ENCODE measurements at places on chromosomes 6 and 20. TPM values are rescaled to one million over a fixed set of nuclear protein-coding genes. Genes with fewer than 3 reads are reported as not detected.
A peak's percentile ranks its signal among the peaks of the same experiment; 100 is the strongest.

SLC17A9 gene
- total RNA-seq, result 4.9 TPM

MCHR2 gene
- not detected for total RNA-seq

SRSF3 gene
- total RNA-seq, result 86.4 TPM

ACTL10 gene
- 4.0 TPM for total RNA-seq

FRK gene
- total RNA-seq, result 9.1 TPM

PTK6 gene
- total RNA-seq, result 3.0 TPM

PAK5 gene
- total RNA-seq, result 0.52 TPM

TULP1 gene
- not detected for total RNA-seq

NT5E gene
- 4.0 TPM for total RNA-seq

ULBP2 gene
- not detected for total RNA-seq

LGSN gene
- under 0.01 TPM for total RNA-seq

DNA sequence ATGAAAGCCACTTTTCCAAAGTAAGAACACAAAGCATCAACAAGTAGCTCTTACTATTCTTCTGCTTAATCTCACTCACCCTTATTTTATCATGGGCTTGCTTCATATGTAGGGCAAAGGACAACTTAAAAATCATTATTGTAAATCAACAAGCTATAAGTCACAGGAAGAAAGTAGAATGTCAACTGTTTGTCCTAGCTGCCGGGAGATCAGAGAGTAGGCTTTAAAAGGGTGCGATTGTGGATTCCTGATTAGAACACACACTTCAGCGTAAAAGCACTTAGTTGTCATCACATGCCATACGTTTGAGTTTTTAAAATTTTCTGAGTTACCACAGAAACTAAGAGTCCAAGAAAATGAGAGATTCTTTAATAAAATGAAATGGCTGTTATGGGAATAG lies 44.4 kb upstream of the NHSL1 start:
- DNase-seq, result no peak

- peak; percentile 28 for DNase-seq
Measured at GRCh38 chr6:109073344-109074132, 21.1 kb downstream of the SESN1 start.

DNA sequence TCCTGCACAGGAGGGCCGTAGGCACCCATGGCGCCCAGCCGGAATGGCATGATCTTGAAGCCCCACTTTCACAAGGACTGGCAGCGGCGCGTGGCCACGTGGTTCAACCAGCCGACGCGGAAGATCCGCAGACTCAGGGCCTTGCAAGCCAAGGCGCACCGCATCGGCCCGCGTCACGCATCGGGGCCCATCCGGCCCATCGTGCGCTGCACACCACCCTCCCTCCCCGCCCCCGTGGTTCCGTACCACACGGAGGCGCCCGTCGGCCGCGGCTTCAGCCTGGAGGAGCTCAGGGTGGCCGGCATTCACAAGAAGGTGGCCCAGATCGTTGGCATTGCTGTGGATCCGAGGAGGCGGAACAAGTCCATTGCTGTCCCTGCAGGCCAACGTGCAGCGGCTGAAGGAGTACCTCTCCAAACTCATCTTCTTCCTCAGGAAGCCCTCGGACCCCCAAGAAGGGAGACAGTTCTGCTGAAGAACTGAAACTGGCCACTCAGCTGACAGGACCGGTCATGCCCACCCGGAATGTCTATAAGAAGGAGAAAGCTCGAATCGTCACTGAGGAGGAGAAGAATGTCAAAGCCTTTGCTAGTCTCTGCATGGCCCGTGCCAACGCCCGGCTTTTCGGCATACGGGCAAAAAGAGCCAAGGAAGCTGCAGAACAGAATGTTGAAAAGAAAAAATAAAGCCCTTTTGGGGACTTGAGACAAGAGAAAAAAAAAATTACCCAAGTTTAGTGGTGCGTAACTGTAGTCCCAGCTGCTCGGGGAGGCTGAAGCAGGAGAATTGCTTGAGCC lies 9.9 kb upstream of the NCOA5 start:
- DNase-seq, result no peak

GRCh38 chr6:122620902-122621301 lies 10.7 kb downstream of the PKIB start:
- DNase-seq, result no peak

GRCh38 chr6:3748208-3749066 lies 3.1 kb downstream of the PXDC1 start:
- peak; percentile 64 for DNase-seq

- DNase-seq, result no peak
Measured at GRCh38 chr6:119738425-119738824, 388.9 kb upstream of the MAN1A1 start.

GRCh38 chr6:134324141-134324540 lies 6.2 kb upstream of the SGK1 start:
- no peak for DNase-seq

- DNase-seq, result no peak
Measured at GRCh38 chr20:49987015-49987867, 4.5 kb downstream of the SNAI1 start.

- DNase-seq, result no peak
Measured at GRCh38 chr20:62141397-62142251, 1.6 kb downstream of the PSMA7 start.

DNA sequence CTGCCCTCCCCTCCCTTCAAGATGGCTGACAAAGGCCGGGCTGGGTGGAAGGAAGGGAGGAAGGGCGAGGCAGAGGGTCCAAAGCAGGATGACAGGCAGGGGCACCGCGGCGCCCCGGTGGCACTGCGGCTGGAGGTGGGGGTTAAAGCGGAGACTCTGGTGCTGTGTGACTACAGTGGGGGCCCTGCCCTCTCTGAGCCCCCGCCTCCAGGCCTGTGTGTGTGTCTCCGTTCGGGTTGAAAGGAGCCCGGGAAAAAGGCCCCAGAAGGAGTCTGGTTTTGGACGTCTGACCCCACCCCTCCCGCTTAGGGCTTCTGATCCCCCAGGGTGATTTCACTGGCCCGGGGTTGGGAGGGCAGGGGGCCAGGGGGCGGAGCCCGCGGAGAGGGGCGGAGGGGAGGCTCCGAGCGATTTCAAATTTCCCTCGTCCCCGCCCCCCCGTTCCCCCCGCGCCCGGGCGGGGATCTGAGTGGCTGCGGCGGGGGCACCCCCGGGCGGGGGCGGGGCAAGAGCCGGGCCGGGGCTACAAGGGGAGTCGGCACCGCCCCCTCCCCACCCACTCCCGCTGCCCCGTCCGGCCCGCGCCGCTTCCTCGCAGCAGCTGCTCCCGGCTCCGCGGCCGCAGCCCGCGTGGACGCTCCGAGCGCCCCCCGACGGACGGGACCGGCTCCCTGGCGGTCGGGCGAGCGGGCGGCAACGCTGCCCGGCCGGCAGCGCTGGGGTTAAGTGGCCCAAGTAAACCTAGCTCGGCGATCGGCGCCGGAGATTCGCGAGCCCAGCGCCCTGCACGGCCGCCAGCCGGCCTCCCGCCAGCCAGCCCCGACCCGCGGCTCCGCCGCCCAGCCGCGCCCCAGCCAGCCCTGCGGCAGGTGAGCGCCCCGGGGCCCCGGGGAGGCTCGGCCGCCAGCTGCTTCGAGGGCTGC lies at the start of gene DNMT3B:
DNMT3B (plus strand) TSS at position 555 of the 923 bp plus-strand sequence. CDS start 17,939 bp downstream, outside the sequence.
- DNase-seq, result peak; percentile 88

DNA sequence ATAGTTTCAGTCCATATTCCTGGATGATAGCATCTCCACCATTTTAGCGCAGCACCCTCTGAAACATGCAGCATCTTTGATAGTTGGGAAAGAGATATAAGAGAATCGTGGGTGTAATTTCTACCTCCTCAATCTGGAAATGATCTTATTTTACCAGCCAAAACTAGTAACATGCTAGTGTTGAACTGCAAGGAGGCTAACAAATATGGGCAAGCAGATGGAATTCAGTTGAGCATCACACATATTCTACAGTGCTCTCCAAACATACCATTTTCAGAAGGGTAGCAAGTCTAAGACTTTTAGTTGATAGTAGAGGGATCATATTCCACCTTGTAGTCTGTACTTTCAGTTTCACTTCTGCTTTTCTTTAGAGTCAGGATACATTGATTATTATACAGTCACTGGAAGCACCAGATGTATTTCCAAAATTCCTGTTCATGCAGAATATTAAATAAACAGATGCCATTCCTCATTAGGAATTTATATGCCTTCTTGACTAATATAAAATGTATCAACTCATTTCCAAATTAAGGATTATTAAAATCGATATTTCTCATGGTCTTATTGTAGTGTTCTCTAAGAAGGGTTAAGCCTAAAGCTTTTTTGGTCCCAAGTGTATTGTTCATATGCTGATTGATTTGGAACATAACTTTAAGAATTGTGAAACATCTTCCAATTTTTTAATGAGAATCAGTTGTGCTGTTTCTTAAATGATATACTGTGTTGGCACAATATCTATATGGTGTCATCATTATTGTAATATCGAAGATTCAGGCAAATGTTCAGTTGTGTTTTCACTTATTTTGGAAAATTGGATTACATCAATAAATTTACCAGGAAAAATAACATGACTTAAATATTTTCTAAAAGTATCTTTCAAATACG lies 362.0 kb downstream of the CENPW start:
- DNase-seq, result no peak

DNA sequence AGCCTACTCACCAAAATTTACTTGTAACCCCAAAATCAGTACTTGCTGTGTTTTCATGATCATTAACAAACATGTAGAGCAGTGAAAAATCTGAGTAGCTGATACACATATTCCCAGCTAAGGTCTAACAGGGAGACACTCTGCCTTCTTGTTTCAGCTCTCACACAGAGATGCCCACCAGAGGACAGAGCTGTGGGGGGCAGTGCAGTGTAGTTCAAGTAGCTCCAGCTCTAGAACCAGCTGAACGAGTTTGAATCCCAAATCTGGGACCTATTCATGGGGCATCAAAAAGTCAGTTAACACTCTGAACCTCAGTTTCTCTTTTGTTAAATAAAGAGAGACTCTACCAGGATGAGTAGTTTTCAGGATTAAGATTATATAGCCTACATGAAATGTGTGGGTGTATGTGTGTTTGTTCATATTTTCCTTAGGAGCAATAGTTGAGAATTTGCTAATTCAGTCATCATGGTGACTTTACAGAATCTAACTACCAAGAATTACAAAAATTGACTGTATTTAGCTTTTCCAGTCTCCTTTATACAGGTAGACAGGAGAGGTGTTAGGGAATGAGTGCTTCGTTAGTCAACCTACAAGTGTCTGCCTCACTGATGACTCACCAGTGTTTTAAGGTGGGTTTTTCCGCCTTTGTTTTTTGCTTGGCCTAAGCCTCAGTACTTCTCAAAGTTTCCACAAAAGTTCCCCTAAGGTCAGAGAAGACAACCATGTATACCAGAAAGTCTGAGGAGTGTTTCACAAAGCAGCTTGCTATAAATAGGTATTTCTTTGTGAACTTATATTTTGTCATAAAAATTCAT lies 164.0 kb upstream of the RUNX2 start:
- no peak for DNase-seq

GRCh38 chr20:18588574-18588933 lies 700 bp downstream of the DTD1 start:
- DNase-seq, result no peak

- DNase-seq, result no peak
Measured at GRCh38 chr6:138645976-138646640, 127.5 kb upstream of the CCDC28A start.

DNA sequence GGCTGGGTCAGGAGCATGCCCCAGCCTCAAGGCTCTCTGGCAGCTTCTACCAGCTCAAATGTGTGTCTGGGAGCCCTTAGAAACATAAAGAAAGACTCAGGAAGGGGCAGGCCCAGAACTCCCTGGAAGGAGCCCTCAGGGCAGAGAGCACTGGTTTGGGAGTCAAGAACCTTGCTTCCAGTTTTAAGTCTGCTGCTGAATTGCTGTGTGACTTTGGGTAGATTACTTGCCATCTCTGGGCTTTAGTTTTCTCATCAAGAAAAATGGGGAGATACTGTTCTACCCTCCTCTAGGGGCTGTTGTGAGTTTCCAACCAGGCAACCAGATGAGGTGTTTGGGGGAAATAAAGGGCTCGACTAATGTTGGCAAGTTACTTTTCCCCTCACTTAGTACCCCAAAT lies 8.8 kb downstream of the GDAP1L1 start:
- DNase-seq, result no peak

- DNase-seq, result peak; percentile 93
Measured at GRCh38 chr20:45779011-45779915, 12.4 kb downstream of the WFDC3 start.

DNA sequence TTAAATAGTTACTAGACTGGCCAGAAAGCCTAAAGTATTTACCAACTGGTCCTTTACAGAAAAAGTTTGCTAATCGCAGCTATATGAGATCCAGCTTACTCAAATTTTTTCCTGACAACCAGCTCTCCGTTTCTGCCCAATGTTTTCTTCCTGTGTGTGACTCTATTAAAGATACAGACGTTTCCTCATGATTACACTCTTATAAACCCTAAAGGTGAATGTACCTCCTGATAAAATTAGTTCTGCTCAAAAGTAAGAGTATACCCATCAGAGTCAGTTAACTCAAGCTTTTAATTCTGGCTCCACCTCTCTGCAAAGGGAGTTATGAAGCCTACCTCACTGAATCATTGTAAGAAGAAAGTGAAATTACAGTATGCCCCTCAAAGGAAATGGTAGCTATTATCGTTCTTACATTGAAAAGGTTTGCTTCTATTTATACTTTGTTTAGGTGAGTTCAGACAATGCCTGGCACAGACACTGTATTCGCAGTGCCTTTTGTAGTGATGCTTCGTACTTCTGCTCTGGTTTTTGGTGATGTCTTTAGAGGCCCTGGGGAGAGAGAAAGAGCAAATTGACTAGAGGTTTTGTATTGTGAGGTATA lies 10.2 kb upstream of the MROH8 start:
- DNase-seq, result no peak

Measured in body of pancreas (tissue), 4 donors.